ENCODE measurements at places on chromosomes 2 and 18. TPM values are rescaled to one million over a fixed set of nuclear protein-coding genes. Genes with fewer than 3 reads are reported as not detected.

DNA sequence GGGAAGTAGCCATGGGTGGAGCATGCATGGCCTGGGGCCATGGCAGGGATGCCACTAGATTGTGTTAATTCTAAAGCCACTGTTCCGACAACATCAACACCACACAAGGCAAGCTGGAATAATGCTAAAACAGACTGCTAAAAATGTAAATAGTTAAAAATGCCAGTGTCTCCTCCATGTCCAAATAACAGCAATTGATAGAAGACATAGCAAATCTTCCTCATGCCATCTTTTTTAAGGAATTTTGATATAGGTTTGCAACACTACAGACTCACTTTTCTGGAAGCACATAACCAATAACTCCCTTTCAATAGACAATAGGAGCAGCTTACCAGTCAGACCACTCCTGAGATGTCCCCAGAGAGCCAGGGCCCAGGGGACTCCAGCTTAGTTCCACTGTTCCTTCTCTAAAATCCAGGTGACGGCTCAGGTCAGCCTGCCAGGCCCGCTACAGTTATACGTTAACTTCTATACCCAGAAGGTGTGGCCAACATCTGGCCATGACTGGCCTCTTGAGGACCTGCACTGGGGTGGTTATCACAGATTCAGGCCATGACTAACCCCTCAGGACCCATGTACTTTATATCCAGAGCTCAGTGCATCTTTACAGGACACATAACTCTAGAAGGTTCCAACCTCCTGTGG lies 20.3 kb downstream of the TUBB6 start:
- H3K4me1 ChIP-seq, result no peaks in the 10 kb centered on the region
- no peak for DNase-seq
- peaks cover 47% of the 10 kb centered on the region for H3K36me3 ChIP-seq
- H3K4me3 ChIP-seq, result no peak overlapping the region

GRCh38 chr2:60520917-60521539 lies 32.4 kb downstream of the BCL11A start:
- DNase-seq, result no peak
- no peak overlapping the region for H3K27ac ChIP-seq
- H3K36me3 ChIP-seq, result no peaks in the 10 kb centered on the region
- peaks cover 12% of the 10 kb centered on the region for H3K27me3 ChIP-seq
- no peaks in the 10 kb centered on the region for H3K4me1 ChIP-seq
- H3K4me3 ChIP-seq, result no peak overlapping the region

DNA sequence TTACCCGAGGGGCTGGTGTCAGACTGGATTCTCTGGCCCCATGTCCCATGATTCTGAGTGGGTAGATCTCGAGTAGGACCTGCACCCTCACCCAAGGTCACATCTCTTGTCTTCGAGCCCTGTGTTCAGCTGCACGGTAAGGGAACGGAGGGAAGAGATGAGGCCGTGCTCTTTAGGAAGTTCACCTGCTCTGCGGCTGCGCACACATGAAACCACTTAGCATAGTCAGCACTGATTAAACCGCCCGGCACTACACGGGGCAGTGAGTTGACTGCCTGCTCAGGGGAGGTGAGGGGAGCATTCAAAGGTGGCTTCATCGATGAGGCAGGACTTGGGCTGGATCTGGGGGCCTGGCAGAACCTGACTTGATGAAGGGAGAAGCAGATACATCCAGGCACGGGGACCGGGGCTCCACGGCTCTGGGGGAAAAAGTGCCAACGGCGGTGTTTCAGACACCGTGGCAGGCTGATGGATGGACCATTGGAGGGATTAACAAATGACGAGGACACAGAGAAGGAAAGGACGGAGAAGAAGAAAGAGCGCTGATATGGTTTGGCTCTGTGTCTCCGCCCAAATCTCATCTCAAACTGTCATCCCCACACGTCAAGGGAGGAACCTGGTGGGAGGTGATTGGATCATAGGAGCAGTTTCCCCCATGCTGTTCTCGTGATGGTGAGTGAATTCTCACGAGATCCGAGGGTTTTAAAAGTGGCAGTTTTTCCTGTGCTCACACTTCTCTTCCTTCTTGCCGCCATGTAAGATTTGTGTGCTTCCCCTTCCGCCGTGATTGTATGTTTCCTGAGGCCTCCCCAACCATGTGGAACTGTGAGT lies 248.6 kb downstream of the CYP26B1 start:
- no peak overlapping the region for H3K4me3 ChIP-seq
- no peak for DNase-seq
- H3K4me1 ChIP-seq, result no peaks in the 10 kb centered on the region

- no peak overlapping the region for H3K4me3 ChIP-seq
- H3K27me3 ChIP-seq, result no peaks in the 10 kb centered on the region
- no peaks in the 10 kb centered on the region for H3K4me1 ChIP-seq
- no peaks in the 10 kb centered on the region for H3K36me3 ChIP-seq
- DNase-seq, result no peak
These were observed 398.8 kb upstream of the TRIB2 start for GRCh38 chr2:12317814-12318426.

Gene RPE
- 166 TPM for total RNA-seq

Gene PROM2
- not detected for total RNA-seq

DNA sequence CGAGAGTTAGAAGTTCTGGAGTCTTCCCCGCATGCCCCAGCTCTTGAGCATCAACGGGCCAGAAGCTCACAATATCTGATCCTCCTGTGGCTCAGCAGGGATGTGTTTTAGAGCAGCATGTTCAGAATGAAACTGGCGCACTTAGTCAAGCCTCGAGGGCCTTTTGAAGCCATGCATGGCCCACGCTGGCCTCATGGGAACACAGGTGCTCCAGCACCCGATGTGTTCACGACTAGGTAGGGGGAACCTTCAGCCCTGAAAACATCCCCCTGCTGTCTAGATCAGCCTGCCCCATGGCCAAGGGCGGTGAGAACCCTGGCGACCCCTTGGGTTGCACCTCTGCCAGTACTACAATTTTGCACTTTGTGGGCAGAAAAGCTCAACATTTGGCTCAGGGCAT lies 32.8 kb downstream of the MSH6 start:
- DNase-seq, result no peak
- no peak overlapping the region for H3K4me3 ChIP-seq
- no peaks in the 10 kb centered on the region for H3K27me3 ChIP-seq
- H3K36me3 ChIP-seq, result peaks cover 15% of the 10 kb centered on the region

GRCh38 chr18:50268022-50268747 lies 1.9 kb upstream of the CFAP53 start:
- peaks cover 31% of the 10 kb centered on the region for H3K36me3 ChIP-seq
- H3K27ac ChIP-seq, result no peak overlapping the region
- peaks cover 13% of the 10 kb centered on the region for H3K4me1 ChIP-seq
- no peak for DNase-seq
- H3K27me3 ChIP-seq, result no peaks in the 10 kb centered on the region
- H3K4me3 ChIP-seq, result no peak overlapping the region

GRCh38 chr2:100818003-100818605 lies 1.8 kb upstream of the NPAS2 start:
- H3K27ac ChIP-seq, result no peak overlapping the region
- H3K27me3 ChIP-seq, result no peaks in the 10 kb centered on the region
- peaks cover 71% of the 10 kb centered on the region for H3K4me1 ChIP-seq
- no peaks in the 10 kb centered on the region for H3K36me3 ChIP-seq
- H3K4me3 ChIP-seq, result peak overlapping the region; percentile 76

- H3K36me3 ChIP-seq, result no peaks in the 10 kb centered on the region
- H3K4me3 ChIP-seq, result no peak overlapping the region
- DNase-seq, result peak; percentile 43
- no peaks in the 10 kb centered on the region for H3K27me3 ChIP-seq
- H3K4me1 ChIP-seq, result peaks cover 9% of the 10 kb centered on the region
- H3K27ac ChIP-seq, result no peak overlapping the region
These were observed 47.3 kb upstream of the SERPINE2 start for GRCh38 chr2:224086226-224086914.

GRCh38 chr2:123993728-123994323 lies 31.3 kb upstream of the CNTNAP5 start:
- no peak overlapping the region for H3K27ac ChIP-seq
- peak; percentile 20 for DNase-seq
- no peaks in the 10 kb centered on the region for H3K36me3 ChIP-seq
- H3K4me1 ChIP-seq, result no peaks in the 10 kb centered on the region
- H3K4me3 ChIP-seq, result no peak overlapping the region
- no peaks in the 10 kb centered on the region for H3K27me3 ChIP-seq

Gene KCNE4
- total RNA-seq, result not detected
